ENCODE measurements at places on chromosomes 7 and 10.

DNA sequence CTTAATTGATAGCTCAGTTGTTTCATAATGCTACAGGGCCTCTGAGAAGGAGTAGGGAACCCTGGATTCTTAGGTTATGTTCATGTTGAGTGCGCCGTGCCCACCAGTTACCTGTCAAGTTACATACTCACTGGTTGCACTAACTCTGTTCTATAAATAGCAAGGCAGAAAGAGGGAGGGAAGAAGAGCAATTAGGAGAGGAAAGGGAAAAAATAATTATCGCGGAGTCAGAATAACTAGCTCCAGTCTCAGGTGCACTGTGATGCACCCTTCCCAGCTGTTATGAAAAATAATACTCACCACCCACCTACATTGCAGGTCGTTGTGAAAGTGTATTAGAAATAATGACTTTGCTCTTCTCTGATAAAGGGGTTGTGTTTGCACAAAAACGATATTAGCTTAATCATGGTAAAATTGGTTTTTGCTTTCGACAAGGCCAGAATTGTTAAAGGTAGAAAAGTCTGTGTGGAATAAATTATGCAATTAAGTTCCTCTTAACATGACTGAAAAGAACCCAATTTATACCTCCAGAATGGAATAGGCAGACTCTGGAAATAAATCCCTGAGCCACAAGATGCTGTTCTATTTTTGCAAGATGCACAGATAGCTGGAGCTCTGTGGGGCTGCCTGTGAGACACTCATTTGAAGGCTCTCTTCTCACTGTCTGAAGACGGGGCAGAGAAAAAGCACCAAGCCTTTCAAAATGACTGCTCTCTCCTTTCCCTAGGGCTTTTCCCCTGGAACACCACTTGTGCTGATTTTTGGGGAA, 137.6 kb upstream of the PITRM1 start:
- DNase-seq = no peak

DNA sequence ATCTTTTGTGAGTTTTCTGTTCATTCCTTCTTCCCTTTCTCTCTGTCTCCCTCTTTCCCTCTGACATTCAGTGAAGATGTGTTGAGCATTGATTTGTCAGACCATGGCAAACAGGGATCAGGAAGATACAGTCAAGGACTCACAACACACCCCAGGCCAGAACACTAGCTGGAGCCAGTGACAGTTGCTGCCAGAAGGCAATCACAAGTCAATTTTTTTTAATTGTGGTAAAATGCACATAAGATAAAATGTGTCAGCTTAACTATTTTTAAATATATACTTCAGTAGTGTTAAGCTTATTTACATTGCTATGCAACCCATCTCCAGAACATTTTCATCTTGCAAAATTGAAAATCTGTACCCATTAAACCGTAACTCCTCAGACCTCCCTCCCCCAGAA, 62.6 kb downstream of the TEX36 start:
- DNase-seq = no peak

GRCh38 chr7:25638590-25639244, 410.4 kb upstream of the NPVF start:
- no peak for DNase-seq

DNA sequence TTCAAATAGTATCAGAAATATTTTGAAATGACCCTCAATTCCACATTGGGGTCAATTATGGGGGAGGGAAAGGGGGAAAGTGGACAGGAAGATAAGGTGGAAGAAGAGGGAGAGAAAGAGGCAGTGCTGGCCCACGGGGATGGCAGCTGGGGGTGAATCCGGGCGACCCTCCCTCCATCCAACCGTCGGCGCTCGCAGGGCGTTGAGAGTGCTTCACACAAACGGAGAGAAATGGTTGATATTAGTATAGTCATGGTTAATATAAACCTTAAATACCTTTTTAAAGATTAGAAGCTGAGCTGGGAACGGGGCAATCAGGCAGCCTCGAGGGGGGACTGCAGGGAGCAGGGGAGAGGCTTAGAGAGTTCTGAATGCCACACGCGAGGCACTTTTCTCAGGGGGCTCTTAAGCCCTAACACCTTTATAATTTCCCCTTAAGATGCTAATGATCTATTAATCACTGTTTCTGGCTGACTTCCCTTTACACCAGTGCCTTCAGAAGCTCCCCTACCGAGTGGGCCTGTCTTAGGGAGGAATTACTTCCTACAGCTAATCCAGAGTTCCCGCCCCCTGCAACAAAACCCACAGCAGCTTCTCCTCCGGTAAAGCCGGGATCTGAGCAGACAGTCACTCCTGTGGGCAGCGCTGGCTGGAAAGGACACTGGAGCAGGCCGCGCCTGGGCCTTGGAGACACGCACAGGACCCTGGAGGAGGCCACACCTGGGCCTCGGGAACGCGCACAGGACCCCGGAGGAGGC, 39.5 kb downstream of the PRKAG2 start:
- DNase-seq = no peak

DNA sequence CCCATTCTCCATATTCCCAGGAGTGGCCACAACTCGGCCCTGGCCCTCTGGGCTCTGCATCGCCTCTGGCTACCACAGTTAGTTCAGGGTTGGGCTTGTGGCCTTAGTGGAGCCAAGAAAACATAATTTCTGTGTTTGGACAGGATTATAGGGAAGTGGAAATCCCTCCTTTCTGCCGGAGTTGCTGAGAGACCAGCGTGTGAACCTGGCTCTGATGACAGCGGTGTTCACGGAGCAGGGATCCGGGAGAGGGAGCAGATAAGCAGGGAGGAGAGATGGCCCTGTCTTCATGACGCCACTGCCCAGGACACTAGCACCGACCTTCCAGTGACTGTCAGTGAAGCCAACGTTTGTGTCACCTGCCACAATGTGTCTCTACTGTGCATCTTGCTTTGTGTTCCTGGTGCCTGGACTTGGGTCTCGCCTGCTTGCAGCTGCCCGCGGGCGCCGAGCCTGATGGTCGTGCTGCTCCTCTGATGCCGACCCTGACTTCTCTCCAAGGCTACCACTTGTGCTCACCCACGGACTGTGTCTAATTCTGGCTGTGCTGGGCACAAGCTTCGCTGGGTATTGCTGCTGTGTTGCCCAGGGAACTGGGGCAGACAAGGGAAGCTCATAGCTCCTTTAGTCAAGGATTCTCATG, 67.0 kb upstream of the VIPR2 start:
- no peak for DNase-seq

- DNase-seq = no peak
Measured at GRCh38 chr7:41787651-41788350, 84.9 kb upstream of the INHBA start.

DNA sequence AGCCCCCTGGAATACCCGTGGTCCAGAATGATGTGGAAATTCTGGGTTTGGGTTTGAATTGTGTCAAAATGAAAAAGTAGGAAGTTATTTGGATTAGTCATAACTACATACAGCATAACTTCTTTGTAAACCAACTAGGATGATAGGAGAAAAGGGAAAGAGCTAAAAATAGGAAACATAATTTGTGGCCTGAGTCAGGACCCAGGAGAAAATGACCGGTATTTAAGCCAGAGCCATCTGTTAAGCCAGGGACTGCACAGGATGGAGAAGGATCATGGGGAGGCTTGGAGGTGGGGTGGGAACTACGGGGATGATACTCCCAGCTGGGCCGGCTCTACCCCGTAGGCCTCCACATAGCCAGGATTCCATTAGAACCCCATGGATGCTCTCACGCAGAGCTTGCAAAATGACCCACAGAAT, 98.6 kb downstream of the MYOF start:
- DNase-seq = no peak

DNA sequence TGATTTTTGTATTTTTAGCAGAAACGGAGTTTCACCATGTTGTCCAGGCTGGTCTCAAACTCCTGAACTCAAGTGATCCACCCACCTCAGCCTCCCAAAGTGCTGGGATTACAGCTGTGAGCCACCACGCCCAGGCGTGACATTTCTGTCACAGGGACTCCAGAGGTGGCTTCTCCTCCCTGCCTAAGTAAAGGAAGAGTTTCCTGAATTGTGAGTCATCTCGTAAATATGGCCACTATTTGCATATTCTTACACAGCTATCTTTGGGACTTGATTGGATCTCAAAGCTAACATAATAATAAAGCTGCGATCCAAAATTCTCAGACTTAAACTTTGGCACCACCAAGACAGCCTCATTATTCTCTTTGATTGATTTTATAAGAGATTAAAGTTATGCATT, 50.1 kb downstream of the ADARB2 start:
- DNase-seq = no peak

DNA sequence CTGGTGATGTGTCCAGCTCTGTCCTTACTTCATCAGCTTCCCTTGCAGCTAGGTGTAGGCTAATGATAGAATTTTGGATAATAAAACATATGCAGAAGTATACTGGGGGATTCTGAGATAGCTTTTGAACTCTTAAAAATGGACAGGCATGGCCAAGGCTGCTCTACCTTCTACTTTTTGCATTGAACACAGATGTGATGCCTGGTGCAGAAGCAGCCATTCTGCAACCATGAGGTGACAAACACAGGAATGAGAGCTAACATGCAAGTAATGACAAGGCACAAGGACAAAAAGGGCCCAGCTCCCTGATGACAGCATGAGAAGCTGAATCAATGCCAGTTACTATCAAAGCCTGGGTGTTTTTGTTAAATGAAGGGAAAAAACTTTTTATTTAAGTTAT, 686.5 kb upstream of the AUTS2 start:
- no peak for DNase-seq

Measured in stimulated activated naive CD4-positive, alpha-beta T cell treated with Interleukin-2 at 50 U/mL for 16 hours (primary cell).